ENCODE measurements at places on chromosomes 16 and 17.

DNA sequence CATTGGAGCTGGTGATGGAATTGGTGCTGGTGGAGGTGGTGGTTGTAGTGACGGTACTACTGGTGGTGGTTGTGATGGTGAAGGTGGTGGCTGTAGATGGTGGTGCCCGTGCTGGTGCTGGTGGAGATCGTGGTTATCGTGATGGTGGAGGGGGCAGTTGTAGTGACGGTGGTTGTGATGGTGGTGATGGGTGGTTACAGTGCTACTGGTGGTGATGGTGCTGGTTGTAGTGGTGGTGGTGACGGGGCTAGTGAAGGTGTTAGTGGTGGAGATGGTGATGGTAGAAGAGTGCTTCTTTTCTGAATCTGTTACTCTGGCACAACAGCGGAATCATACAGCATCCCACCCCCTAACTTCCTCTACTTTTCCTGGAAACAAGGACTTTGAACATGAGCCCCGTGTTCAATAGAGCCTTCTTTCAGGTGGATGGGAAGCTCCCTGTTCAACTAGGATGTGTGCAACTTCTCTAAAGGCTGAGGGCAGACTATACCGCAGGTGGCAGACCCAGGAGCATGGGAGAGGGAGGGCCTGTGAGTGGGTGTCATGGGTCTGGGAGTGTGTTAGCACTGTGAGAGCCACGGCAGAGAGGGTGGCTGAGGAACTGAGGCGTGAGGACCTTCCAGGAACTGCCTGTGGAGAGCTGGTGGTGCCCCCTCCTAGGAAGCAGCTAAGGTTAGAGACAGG lies 8.2 kb downstream of the TBX21 start:
- DNase-seq: no peak

DNA sequence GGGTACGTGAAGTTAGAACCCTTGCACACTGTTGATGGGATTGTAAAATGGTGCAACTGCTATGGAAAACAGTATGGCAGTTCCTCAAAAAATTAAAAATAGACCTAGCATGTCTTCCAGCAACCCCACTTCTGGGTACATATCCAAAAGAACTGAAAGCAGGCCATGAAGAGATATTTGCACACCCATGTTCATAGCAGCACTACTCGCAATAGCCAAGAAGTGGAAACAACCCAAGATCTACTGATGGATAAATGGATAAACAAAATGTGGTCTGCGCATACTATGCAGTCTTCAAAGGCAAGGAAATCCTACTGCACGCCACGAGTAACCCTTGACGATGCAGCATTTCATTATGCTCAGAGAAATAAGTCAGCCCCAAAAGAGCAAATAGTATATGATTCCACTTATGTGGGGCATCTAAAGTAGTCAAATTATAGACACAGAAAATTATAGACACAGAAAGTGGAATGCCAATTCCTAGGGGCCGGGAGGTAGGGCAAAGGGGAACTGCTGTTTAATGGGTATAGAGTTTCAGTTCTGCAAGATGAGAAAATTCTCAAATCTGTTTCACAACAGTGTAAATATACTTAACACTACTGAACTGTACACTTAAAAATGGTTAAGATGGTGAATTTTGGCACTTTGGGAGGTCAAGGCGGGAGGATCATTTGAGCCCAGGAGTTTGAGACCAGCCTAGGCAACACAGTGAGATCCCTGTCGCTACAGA lies 17.2 kb downstream of the CORO7 start:
- DNase-seq: no peak

GRCh38 chr16:11511801-11512200 lies 74.9 kb downstream of the LITAF start:
- no peak for DNase-seq

GRCh38 chr17:50556803-50557202 lies 3.7 kb upstream of the CACNA1G start:
- no peak for DNase-seq

GRCh38 chr16:80577485-80578280 lies 36.9 kb downstream of the DYNLRB2 start:
- DNase-seq: no peak

DNA sequence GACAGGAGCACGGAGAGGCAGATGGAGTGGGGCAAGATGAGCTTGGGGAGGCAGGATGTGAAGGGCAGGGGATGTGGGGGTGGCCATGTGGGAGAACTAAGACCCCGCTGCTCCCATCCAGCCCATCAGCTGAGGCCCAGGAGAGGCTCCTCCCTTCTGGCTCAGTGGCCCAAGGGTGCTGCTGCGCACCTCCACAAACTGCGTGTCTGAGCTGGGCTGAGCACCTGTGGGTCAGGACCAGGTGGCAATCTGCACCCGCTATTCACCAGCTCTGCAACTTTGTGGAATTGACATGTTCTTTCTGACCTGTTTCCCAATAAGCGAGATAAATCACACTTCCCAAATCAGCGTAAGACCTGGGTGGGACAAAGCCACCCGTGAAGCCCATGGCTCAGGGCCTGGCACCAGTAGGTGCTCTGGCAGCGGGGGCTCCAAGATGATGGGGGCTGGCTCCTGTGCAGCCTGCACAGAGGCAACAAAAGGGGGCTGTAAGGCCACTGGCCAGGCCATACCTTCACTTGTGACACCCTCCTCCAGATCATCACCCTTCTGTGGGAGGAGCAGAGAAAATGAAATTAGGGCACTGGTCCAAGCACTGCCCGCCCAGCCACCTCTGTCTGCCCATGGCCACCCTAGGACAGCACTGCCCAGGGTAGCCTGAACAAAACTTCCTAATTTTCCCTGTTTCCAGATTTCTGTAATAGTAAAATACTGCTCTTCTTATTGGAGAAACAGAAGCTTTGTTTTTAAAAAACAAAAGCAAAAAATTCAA lies 11.7 kb upstream of the SREBF1 start:
- no peak for DNase-seq

GRCh38 chr16:30816769-30817168 lies 29.8 kb upstream of the ZNF629 start:
- DNase-seq: no peak

GRCh38 chr17:78258323-78259191 lies 27.1 kb downstream of the TMEM235 start:
- DNase-seq: peak; percentile 79

DNA sequence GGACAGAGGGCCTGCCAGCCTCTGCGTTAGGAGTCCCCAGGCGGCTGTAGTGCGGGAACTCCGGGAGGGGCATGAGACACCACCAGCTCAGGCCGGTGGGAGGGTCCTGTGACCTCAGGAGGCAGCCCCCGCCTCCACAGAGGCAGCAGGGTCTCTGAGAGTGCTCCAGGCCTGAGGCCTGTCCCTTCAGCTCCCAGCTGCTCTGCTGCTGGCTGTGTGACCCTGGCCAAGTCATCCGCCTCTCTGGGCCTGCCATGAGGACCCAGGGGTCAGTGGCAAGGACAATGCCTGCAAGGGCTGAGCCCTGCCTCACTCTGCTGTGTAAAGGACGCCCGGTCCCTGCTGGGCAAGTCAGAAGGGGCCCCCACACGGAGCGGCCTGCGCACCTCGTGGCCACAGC lies 27.1 kb upstream of the ZFPM1 start:
- DNase-seq: no peak

DNA sequence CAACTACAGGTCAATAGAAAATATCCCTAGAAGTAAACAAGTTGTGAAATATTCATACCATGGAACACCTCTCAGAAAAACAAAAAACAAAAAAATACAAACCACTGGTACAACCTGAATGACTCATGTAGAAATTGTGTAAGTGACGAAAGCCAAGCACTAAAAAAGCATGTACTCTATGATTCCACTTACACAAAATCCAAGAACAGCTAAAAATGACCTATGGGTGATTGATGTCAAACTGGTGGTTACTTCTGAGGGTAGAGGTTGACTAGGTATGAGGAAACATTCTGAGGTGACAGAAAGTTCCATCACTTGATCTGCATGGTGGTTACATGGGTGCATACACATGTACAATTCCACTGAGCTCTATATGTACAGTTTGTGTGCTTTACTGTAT lies 31.1 kb downstream of the DHRS7C start:
- no peak for DNase-seq

GRCh38 chr17:73950593-73950914 lies 252.9 kb upstream of the RPL38 start:
- DNase-seq: no peak

DNA sequence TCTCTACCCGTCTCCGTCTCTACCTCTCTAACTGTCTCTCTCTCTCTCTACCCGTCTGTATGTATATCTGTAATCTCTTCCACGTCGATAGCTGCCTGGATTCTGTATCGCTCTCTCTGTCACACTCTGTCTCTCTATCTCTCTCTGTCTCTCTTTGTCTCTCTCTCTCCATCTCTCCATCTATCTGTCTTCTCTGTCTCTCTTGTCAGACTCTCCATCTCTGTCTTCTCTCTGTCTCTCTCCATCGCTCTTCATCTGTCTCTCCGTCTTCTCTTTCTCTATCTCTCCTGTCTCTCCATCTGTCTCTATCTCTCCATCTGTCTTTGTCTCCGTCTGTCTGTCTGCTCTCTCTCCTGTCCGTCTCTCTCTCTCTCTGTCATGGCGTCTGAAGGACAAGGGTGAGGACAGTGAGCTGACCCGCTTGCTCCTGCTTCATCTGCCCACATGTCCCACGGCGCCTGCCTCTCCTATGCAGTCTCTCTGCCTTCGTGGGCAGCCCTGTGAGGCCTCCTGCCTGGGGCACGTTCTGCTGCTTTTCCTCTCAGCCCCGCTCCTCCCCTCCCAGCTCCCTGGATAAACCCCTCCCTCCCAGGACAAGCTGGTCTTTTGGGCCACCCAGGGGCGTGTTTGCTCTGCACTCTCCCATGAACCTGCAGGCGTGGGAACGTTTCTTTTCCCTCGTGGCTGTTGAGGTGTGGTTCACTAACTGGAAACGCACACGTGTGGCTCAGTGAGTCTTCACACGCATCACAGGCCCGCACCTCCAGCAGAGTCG lies 18.9 kb downstream of the ACSF3 start:
- DNase-seq: peak; percentile 54

GRCh38 chr16:89290887-89291286 lies 73.4 kb downstream of the ZNF778 start:
- no peak for DNase-seq

- DNase-seq: no peak
These were observed 2.3 kb upstream of the ALKBH5 start for GRCh38 chr17:18181358-18181757.

DNA sequence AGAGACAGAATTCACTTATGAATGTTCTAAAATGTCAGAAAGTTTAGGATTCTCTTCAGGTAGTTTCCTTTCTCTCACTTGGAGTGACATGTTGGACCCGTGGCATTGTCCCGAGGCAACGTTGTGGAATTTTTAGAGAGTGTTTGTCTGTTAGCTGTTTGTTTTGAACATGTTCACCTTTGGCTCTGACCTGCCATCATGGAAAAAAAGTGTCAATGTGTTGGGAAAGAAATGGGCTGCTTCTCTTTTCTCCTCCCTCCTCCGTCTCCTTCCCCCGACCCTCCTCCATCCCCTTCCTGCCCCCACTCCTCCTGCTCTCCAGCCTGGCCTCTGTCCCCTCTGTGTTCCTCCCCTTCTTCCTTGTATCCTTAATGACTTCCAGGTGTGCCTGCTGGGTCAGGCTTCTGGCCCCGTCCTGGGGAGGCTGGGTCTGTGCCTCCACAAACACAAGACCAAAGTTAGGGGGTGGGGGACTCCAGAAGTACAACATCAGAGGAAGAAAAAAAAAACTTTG lies 463.1 kb downstream of the MAF start:
- no peak for DNase-seq

DNA sequence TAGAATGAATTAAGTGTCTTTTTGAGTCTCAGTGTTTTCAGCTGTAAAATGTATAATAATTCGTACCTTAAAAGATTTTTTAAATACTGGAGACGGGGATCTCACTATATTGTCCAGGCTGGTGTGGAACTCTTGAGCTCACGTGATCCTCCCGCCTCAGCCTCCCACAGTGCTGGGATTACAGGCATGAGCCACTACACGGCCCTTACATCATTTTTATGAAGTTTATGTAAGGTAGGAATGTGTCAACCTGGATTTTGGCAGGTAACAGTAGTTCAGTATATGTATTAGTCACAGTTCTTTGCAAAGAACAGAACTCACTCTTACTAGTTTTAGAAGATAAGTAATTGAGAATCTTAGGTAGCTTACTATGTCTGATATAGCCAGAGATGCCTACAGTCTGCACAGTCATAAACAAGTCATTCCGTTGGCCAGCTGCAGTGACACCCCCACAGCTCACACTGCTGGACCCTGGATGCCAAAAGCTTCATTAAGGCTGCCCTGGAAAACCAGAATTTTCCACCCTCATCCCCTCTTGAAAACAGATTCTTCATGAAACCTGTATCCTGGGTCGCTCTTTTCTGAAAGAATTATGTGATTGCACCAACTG lies 583 bp upstream of the COX6A2 start:
- DNase-seq: no peak

DNA sequence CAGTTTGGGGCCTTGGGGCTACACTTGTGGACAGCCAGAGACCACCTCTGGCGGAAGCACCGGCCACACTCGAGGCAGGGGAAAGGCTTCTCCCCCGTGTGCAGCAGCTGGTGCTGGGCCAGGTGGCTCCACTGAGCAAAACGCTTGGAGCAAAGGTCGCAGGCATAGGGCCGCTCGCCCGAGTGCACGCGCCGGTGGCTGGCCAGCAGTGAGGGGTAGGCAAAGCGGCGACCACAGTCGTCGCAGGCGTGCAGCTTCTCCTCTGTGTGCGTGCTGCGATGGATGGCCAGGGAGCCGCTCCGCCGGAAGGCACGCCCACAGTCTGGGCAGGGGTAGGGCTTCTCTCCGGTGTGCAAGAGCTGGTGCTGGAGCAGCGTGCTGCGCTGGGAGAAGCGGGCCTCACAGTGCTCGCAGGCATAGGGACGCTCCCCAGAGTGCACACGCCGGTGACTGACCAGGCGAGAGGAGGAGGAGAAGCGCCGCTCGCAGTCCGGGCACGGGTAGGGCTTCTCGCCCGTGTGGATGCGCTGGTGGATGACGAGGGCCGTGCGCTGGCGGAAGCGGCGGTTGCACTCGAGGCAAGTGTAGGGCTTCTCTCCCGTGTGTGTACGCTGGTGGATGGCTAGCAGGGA lies 5.8 kb downstream of the ZNF689 start:
- DNase-seq: no peak

- DNase-seq: no peak
These were observed 33.3 kb downstream of the RANBP10 start for GRCh38 chr16:67773099-67773498.

GRCh38 chr17:40936437-40936971 lies 942 bp downstream of the KRT23 start:
- no peak for DNase-seq
